Motor neuron (in vitro differentiated cells): ENCODE measurements at places on chromosomes 13 and 19. TPM values are rescaled to one million over a fixed set of nuclear protein-coding genes. Genes with fewer than 3 reads are reported as not detected.

DNA sequence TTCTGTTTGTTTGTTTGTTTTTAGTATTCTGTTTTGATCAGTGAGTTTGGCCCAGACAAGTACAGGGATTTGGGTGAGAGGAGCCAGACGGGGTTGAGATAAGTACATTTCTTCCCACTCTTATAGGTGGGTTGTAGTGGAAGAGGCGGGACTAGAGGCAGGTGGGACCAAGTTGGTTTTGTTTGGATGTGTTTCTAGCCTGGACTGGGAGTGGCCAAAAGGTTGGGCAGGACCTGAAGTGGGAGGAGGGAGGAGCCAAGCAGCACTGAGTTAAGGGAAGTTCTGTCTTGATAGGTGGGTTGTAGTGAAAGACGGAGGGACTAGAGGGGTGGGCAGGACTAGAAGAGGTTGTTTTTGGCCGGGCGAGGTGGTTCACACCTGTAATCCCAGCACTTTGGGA is 9.0 kb downstream of the DNASE2 start:
- ATAC-seq = no peak

DNA sequence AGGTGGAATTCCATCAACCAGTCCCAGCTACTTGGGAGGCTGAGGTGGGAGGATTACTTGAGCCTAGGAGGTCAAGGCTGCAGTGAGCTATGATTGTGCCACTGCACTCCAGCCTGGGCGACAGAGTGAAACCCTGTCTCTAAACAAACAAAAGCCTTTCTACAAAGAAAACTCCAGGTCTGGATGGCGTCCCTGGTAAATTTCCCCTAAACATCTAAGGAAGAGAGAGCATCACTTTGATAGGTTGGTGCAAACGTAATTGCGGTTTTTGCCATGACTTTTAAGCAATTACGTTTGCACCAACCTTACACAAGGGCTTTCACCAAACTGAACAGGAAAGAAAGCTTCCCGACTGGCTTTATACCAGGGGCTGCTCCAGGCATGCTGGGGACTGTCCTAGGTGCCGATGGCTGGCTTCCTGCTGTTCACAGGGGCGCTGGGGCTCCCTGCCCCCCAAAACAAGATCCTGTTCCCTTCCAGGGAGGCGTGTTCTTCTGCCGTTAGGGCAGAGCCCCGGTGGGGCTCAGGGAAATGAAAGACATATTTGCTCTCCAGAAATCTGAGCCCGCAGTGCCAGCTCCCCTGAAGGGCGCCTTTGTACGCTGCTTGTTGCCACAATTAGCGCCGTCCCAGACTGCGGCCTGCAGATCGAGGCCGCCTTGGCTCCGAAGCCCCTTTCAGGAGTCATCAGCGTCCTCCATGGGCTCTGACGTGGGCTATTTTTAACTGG is 38.7 kb upstream of the KLF2 start:
- ATAC-seq = no peak

DNA sequence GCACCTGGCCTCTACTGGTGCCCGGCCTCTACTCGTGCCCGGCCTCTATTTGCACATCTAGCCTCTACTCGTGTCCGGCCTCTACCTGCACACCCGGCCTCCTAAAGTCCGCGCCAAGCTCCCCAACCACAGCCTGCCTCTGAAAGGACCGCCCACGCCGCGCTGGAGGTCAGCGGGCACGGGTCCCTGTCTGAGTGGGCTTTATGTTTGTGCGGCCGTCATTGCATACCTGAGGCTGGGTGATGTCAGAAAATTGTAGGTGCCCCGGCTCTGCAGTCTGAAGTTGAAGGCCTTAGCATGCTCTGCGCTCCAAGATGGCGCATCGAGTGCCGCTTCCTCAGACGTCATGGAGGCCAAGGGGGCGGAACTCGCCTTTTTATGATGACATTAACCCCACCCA is 1.1 kb downstream of the ZNF135 start:
- ATAC-seq = no peak

CABP5 gene
- total RNA-seq = not detected in 2 replicates

SIGLEC10 gene
- total RNA-seq = 0.05 and 0.38 TPM in 2 replicates

- no peak for ATAC-seq
Measured at GRCh38 chr19:47886010-47886559, at the start of gene SULT2A1. SULT2A1 (minus strand) TSS chr19:47886315; CDS start chr19:47886257, 58 bp downstream.

- no peak for ATAC-seq
Measured at GRCh38 chr19:10612499-10613119, 12.7 kb upstream of the SLC44A2 start.
